ENCODE measurements at places on chromosomes 3 and 15.

DNA sequence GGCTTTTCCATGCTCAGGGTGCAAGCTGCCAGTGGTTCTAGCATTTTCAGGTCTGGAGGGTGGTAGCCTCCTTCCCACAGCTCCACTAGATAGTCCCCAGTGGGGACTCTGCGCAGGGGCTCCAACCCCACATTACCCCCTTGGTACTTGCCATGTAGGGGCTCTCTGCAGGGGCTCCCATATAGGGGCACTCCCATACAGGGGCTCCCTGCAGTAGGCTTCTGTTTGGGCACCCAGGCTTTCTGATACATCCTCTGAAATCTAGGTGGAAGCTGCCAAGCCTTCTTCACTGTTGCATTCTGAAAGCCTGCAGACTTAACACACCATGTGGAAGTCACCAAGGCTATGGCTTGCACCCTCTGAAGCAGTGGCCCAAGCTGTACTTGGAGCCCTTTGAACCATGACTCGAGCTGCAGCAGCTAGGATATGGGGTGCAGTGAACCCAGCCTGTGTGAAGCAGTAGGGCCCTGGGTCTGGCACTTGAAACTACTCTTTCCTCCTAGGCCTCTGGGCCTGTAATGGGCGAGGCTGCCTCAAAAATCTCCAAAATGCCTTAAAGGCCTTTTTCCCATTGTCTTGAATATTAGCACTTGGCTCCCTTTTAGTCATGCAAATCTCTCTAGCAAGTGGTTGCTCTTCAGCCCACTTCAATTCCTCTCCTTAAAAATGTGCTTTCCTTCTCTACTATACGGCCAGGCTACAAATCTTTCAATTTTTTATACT lies 96.4 kb downstream of the TPRA1 start:
- DNase-seq: no peak

GRCh38 chr3:30682434-30683155 lies 76.2 kb downstream of the TGFBR2 start:
- DNase-seq: no peak

DNA sequence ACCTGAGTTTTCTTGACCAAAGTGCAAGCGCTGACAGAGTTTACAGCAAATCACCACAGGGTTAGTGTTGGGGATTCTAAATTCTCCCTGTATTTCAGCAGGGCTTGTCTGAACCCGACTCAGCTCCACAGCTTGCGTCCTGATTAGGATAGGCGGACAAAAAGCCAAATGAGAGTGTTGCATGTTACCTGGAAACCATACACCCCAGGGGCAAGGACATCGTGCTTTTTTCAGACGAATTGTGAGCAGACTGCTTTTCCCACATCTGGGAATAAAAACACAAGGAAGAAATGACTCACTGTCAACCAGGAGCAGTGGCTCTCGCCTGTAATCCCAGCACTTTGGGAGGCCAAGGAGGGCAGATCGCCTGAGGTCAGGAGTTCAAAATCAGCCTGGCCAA lies 3.0 kb downstream of the DZIP1L start:
- DNase-seq: no peak

DNA sequence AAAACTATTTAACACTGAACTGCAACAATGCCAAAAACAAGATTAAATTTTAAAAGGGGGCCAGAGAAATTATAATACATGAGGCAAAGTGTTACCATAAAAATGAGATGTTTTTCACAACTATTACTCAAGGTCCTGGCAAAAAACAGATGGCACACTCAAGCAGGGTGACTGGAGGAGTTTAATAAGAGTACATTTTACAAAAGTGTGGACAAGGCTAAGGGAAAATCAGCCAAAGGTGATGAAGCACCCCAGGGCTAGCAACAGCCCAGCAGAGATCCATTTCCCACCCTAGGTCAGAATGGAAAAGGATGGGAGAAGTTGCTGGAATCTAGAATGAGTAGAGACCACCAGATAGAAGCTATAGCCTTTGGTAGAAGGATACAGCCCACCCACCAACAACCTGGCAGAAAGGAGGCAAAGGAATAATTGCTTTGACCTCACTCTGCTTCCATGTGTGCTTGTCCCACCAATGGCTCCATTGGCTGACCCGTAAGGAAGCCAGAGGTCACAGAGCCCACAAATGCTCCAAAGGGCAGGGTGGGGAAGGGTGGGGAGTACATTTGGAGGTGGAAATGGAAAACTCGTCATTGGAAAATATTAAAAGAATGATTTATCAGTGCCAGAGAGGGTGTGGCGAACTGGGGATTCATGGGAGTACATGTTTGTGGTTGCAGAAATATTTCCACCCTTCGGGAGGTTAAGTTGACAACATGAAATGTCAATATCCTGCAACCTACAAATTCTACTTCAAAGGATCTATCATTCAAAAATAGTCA lies 161.0 kb upstream of the UBE2E2 start:
- no peak for DNase-seq

DNA sequence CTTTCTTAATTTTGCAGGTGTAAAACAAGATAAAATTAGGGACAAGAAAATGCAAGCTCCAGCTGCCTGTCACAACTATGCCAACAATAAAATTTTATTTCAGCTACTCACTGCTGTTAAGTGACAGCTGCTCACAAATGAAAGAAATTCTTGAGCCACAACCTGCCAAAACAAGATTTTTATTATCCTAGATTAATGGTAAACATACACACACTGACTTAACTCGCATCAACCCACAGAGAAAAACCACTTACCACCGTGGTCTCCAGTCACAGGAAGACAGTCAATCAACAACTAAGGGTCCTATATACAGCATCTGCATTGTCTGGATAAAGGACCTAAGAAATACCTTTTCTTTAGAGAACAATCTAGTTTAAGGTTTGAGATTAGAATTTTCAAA lies 31.3 kb downstream of the EFL1 start:
- no peak for DNase-seq

GRCh38 chr3:163016251-163016650 lies 1519.6 kb downstream of the OTOL1 start:
- DNase-seq: no peak

GRCh38 chr3:178003756-178004155 lies 532.5 kb upstream of the KCNMB2 start:
- DNase-seq: no peak

- DNase-seq: no peak
Measured at GRCh38 chr15:32730677-32731654, 13.2 kb downstream of the GREM1 start.

GRCh38 chr3:111768571-111769100 lies 90.4 kb upstream of the PHLDB2 start:
- no peak for DNase-seq

DNA sequence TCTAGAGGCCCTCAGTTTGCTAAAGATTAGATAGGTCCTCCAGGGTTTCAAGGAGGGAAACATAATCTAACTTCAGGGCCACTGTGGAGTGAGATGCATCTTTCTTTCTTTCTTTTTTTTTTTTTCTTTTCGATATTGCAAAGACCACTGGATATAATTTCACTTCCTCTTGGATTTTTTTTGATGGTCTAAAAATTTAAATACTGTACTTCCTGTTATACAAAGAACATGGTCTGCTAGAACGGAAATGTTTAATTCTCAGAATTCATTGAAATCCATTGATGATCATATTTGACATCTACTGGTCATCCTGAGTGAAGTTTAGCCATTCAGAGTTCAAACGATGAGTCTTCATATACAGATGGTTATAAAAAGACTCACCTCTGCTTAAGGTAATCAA lies 808.8 kb upstream of the LMCD1 start:
- DNase-seq: no peak

- DNase-seq: no peak
Measured at GRCh38 chr15:35330048-35330695, 215.8 kb downstream of the DPH6 start.

- DNase-seq: no peak
Measured at GRCh38 chr3:177687291-177687690, 490.0 kb upstream of the TBL1XR1 start.

GRCh38 chr15:70271422-70272088 lies 173.8 kb upstream of the TLE3 start:
- DNase-seq: no peak

GRCh38 chr15:73388256-73388781 lies 19.6 kb upstream of the HCN4 start:
- no peak for DNase-seq

DNA sequence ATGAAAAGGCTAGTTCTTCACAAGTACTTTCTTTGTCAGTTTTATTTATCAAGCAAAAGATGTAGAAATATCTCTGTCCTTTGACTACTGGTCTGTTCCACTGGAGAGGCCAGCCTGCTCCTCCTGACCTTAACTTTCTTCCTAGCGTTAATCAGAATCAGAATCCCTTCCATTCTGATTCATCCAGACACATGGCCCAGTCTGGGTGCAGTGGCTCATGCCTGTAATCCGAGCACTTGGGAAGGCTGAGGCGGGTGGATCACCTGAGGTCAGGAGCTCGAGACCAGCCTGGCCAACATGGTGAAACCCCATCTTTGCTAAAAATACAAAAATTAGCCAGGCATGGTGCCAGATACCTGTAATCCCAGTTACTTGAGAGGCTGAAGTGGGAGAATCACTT lies 32.0 kb upstream of the MANF start:
- DNase-seq: no peak

DNA sequence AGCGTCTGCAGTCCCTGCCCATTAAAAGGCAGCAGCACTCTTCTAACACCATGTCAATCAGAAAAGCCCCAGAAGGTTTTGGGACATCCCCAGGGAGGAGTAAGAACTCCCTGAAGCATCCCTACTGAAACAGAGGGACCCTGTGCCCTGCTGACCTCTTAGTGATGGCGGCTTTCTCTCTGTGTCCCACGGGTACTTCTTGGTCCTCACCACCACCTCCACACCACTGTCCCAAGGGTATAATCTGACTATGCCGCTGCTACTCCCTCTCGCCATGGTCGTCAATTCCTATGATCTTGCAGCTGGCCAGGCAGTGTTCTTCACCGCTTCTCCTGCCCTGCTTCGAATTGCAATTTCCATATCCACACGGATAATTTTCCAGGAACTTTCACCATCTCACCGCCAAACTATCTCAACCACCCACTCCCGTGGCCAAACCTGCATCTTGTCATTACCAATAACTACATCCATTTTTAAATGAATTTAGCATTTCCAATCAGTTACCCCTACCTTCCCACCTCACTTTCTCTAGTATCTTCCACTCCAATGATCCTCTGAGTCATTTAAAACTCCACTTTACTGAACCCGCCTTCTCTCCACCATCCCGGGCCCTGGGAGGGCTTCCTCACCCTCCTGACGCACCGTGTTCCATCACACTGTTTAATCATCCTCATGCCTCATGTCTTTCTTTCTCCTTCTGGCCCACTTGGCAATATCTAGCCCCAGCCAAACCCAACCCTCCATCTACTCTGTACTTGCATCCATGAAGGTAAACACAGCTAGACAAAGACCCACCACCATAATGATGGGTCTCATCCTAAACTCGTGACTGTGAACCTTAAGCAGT lies 23.7 kb downstream of the PRR23E start:
- no peak for DNase-seq

DNA sequence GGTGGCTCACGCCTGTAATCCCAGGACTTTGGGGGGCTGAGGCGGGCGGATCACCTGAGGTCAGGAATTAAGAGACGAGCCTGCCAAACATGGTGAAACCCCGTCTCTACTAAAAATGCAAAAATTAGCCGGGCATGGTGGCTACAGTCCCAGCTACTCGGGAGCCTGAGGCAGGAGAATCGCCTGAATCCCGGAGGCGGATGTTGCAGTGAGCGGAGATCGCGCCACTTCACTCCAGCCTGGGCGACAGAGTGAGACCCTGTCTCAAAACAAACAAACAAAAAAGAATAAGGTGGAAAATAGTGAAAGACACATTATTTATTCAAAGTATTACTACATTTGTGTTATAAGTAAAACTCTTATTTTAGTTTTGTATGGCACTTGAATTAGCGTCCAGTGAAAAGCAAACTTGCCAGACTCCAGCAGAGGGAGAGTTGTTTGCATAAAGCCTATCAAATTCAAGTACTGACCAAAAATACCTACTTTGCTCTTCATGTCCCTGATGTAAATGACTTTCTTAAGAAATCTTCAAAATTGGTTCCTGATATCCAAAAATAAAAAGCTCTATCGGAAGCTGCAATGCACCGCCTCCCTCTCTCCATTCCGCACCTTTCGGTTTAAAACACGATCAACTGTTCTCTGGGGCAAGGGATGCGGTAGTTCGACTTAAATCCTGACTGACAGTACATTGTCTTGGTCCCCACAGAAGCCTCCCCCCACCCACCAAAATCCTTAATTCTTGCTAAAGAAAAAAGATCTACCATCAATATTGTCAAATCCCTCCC lies 1.2 kb downstream of the TRPM7 start:
- no peak for DNase-seq

- DNase-seq: no peak
Measured at GRCh38 chr3:184177767-184178306, 3.2 kb downstream of the AP2M1 start.

DNA sequence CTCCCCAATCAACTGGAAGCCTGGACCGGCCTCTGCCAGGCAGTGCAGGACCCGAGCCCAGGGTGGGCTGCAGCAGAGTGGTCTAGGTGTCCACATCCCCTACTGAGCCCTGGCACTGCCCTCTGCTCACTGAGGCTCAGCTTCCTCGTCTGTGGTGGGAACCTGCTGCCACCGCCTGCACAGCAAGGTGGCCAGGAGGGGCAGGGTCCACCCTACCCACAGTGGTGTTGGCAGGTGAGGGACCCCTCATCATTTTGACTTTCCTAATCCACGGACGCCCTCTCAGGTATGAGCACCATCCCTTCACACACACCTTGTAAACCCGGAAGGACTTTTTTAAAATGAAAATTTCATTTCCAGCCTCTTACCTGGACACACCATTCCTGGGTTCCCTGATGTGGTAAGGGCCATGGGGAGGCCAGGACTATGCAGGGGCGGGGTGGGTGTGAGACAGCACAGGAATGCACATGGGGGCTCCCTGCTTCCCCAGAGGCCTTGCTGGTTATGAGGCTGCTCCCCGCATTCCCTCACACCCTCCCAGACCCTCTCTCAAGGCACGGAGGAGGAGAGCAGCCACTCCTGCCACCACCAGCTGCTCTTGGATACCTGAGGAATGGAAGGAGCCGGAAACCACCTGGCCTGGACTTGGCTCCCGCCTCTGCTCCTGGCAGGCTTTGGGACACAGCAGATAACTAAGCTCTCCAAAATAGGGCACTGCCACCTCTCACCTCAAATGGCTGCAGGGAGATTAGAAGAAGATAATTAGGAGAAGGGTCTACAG lies 185.9 kb upstream of the TPM1 start:
- no peak for DNase-seq

GRCh38 chr15:52185151-52185561 lies 6.0 kb downstream of the GNB5 start:
- DNase-seq: no peak

DNA sequence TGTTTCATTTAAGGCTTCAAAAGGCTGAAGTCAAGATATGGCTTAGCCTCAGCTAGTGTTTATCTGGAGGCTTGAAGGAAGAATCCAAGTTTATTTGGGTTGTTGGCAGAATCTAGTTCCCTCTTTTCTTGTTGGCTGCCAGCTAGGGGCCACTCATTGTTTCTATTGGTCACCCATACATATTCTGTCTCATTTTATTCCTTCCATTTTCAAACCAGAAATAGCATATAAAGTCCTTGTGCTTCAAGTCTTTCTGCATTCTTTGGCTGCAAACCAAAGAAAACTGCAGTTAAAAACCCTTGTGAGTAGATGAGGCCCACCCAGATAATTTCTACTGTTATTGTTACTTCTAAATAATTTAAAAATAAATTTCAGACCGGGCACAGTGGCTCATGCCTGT lies 301.7 kb downstream of the OXSM start:
- no peak for DNase-seq

All from stimulated activated CD4-positive, alpha-beta T cell treated with anti-CD3 and anti-CD28 coated beads, TNF-alpha, amount 100 ng/mL, for 48 hours (primary cell).